ENCODE measurements at places on chromosomes 16 and 17. TPM values are rescaled to one million over a fixed set of nuclear protein-coding genes. Genes with fewer than 3 reads are reported as not detected.

DNA sequence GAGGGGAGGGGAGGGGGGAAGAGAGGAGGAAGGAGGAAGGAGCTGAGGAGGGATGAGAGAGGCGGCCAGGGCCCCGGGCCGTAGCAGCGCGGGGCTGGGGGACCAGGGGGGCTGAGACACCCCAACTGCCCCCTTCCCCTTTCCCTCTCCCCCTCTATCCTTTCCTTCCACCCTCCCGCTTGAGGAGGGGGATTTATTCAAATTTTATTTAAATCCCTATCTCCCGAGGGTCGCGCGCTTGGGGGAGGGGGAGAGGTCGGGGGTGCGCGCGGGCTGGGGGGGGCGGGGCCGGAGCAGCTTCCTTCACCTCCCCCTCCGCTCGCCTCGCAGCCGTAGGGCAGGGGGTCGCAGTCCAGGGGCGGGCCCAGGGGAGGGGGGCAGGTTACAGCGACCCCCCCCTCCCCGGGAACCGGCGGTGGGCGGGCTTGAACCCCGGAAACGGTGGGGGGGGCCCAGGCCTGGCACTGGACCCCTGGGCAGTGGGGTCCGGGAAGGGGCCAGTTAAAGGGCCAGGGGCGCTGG is at the start of gene FBXL19:
Gene FBXL19, plus strand, starts transcription at position 19 of the 522 bp plus-strand sequence. CDS start 2,183 bp downstream, outside the sequence.
- no peak for DNase-seq

- peak; percentile 52 for DNase-seq
Observed at GRCh38 chr17:50681263-50682200, 26.2 kb downstream of the ANKRD40 start.

DNA sequence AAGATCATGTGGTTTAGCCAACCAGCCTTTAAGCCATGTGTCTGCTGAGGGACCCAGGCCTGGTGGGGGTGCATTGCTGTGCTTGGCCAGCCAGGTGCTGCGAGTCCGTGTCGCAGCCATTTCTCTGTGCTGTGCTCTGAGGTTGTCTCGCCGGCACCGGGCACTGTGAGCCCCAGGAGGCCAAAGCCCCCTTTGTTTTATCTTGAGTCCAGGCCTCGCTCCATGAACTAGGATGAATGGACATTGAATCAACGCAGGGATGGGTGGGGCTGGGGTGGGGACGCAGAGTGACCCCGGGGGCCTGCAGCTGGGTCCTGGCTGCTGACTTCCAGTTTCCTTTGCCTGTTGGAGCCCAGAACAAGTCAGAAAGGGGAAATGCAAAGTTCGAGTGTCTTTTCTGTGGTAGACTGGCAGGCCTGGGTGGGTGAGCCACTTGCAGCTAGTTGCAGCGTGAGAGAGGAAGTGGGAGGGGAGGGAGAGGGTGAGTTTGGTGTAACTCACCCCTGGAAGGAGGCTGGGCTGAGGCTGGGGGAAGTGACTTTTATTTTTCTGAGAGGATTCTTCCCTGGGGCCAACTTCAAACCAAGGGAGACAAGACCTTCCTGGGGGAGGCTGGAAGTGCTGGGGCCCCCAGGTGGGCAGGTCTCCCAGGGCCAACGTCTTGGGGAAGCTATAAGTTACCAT is 324.7 kb downstream of the SEC14L1 start:
- DNase-seq = no peak

DNA sequence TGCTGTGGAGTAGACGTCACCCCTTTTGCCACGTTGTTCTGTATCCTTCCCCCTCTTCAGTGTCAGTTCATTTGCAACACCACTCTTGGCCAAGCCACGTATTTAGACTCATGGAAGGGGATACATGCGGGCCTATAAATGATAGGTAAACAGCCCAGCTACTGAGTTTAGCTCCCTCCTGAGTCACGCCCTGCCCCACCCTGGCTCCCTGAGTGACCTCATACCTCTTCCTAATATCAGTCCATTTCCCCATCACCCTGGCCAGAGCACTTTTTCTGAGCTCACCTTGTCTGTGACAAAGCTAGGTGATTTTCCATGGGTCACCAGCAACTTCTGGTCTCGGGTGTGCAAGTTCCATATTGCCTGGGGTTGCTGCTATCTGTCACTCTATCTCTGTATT is 147.2 kb upstream of the MAF start:
- no peak for DNase-seq

- DNase-seq = peak; percentile 27
Observed at GRCh38 chr16:4917117-4917516, 19.8 kb downstream of the PPL start.

DNA sequence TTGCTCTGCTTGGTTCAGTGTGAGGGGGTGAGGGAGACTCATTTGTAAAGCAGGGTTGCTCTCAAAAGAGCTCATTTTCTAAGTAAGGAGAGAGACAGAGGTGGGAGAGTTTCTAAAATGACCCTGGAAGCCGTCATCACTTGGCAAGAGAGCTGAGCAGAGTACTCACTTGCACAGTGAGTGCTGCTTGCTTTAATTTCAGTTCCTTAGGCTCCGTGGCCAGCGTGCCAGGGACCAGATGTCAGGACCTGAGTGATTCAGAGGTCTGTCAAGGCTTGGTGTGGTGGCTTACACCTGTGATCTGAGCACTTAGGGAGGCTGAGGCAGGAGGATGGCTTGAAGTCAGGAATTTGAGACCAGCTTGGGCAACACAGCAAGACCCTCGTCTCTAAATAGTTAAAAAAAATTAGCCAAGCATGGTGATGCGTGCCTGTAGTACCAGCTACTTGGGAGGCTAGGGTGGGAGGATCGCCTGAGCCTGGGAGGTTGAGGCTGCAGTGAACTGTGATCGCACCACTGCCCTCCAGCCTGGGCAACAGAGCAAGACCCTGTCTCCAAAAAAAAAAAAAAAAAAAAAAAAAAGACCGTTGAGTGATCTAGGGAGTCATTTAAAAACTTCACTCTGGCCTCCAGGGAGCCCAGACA is 10.7 kb downstream of the ZNF205 start:
- DNase-seq = no peak

DNA sequence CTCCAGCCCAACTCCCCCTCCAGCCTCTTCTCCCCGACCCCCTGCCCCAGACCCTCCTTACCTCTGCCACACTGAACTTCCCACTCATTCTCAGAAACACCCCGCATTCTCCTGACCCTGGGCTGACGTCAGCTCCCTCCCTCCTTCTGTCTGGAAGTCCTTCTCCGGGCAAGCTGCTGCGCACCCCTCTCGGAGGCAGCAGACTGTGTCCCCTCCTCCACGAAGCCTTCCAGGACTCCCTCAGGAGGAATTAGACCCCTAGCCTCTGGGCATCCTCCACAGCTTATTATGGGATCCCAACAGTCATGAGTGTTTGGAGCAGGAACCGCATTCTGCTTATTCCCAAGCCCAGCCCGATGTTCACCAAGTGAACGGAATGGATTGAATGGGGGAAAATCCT is 3.4 kb upstream of the RPL38 start:
- DNase-seq = no peak

DNA sequence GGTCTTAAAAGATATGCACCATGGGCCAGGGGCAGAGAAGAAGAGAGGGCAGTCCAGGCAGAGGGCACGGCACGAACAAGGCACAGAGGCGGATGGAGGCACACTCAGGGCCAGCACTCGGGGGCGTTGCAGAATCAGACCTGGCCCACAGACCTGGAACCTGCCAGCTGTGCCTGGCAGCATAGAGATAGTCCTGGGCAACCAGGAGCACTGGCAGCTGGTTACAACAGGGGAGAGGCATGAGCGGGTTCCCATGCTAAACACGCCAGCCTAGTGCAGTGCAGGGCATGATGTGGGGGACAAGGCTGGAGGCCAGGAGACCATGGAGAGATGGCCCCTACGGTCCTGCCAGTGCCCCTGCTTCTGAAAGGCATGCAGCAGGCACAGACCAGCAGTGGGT is 56.9 kb upstream of the RBFOX3 start:
- DNase-seq = no peak

DNA sequence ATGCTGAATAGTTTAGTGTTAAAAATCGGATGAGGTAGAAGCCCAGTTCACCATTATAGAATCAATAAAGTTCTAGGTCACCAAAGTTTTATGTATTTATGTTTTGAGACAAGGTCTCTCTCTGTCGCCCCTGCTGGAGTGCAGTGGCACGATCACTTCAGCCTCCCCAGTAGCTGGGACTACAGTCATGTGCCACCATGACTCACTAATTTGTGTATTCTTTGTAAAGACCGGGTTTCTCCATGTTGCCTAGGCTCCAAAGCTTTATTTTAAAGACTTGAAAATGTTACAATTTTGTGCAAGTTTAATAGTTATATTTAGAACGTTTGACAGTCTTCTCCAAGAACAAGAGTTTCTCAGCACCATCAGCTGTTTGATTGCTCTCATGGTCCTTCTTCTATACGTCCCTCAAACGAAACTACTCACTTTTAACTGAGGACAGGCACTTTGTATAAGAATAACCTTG is 32.1 kb downstream of the NDE1 start:
- DNase-seq = peak; percentile 74

DNA sequence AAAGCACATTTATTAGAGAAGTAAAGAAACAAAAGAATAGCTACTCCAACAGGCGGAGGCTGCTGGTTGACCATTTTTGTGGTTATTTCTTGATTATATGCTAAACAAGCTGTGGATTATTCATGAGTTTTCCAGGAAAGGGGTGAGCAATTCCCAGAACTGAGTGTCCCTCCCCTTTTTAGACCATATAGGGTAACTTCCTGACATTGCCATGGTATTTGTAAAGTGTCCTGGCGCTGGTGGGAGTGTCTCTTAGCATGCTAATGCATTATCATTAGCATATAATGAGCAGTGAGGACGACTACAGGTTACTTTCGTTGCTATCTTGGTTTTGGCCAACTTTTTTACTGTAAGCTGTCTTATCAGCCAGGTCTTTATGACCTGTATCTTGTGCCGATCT is 12.2 kb upstream of the HS3ST4 start:
- no peak for DNase-seq

- DNase-seq = no peak
Observed at GRCh38 chr16:78763821-78764440, 664.5 kb downstream of the WWOX start.

DNA sequence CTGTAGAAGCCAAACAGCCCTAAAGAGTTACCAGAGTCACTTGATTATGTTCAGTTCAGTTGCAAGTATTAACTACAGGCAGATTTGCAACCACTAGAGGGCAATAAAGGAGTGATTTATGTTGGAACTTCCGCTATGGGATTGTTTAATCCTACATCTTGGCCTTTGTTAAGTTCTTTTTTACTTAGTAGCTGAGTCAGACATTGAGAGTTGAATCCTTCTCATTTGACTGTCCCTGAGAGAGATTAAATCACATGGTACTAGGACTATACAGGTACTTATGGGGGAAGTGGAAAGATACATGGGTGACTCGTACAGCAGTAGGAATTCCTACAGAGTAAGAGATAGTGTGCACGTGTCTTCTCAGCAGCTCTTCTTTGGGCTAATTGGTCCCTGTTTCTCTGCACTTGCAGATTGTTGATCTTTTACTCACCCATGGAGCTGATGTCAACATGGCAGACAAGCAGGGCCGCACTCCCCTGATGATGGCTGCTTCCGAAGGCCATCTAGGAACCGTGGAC is 40.3 kb downstream of the CYB561 start:
- peak; percentile 64 for DNase-seq

DNA sequence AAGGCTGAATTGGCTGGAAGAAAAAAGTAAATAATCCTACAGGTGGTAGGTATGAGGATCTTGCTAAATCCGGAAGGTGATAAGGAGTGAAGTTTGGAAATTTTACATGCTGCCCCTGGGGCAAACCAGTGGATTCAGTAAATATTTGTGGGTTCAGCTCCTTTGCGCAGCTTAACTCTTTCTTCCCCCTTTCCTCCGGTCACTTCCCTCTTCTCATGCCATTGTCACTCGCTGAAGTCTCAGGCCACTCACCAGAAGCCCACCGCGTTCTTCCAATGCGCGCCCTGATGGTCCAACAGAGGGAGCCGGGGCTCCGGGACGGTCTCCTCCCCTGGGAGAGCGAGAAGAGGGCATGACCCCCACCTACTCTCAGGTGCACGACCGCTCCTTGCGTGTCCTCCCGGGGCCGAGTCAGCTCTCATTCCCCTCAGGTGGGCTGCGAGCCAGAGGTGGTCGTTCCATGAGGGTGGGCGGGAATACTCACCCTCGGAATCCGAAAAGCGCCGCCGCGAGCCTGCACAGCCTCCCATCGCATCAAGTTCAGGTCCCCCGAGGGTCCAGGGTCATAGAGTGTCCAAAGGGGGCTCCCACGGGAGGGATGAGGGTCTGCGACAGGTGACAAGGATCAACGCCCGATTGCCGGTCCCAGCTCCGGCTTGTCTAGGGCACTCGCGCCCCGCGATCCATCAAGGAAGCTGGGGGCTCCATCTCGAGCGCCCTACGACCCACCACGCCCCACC is 474 bp downstream of the CLN3 start:
- peak; percentile 12 for DNase-seq

DNA sequence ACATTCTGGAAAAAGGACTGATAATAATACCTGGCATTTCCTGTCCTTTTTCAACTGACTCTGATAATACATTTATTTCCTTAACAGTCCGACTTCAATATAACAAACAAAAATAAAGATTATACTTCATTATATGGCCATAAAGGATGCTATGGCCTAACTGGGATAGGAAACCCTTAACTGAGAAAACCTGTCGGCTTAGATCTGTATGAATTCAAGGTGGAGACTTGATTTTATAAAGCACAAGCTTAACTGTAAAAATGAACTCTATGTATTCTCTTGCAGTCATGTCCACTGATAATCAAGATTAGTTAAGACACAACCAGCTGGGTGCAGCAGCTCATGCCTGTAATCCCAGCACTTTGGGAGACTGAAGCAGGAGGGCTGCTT is 102.2 kb downstream of the MYO1D start:
- no peak for DNase-seq

DNA sequence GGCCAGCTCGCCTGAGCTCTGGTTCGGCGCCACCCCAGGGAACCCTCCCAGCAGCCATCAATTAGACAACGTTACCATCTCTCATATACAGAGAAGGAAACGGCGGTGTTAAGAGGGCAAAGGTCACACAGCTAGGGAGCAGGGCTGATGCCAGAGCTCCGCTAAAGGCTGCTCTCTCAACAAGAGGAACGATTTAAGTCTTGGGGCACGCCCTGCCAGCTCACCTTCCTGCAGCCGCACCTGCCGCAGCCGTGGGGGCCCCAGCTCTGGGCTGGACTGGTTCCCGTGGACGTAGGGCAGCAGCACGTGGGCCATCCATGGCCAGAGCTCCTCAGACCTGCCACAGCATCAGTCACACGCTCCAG is 43.5 kb downstream of the PKD1 start:
- DNase-seq = no peak

The CLEC18A gene
- not detected for total RNA-seq

The UMOD gene
- not detected for total RNA-seq

The CSF3 gene
- total RNA-seq = not detected

The SEPTIN12 gene
- 1.7 TPM for total RNA-seq

The DCTPP1 gene
- 46.3 TPM for total RNA-seq

The CDH8 gene
- total RNA-seq = 14.3 TPM

The HAS3 gene
- total RNA-seq = 0.46 TPM

The HOXB3 gene
- 42.4 TPM for total RNA-seq

The CLEC18C gene
- total RNA-seq = 1.1 TPM

The SRCIN1 gene
- 10.8 TPM for total RNA-seq

The RNF167 gene
- total RNA-seq = 73.4 TPM

The RND2 gene
- total RNA-seq = 18.5 TPM

Measured in cardiac muscle cell (in vitro differentiated cells and primary cell).